ENCODE measurements at places on chromosomes 5 and 9.
A peak's percentile ranks its signal among the peaks of the same experiment; 100 is the strongest.

GRCh38 chr5:168093200-168093910, 198.1 kb upstream of the WWC1 start:
- DNase-seq, result no peak

GRCh38 chr5:109614981-109615380, 74.7 kb upstream of the MAN2A1 start:
- no peak for DNase-seq

GRCh38 chr9:105426657-105427056, 21.2 kb upstream of the FSD1L start:
- DNase-seq, result no peak

DNA sequence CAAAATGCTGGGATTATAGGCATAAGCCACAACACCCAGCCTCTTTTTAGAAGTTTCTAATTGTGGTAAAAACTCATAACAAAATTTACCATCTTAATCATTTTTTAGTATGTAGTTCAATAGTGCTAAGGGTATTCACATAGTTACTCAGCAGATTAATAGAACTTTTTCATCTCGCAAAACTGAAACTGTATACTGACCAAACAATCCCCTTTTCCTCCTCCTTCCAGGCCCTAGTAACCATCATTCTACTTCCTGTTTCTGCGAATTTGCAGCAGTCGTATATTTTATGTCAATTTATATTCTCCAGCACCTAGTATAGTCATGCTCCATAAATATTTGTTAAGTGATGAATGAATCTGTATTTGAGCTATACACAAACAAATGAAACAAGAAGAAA, 86.3 kb upstream of the ERBIN start:
- no peak for DNase-seq

DNA sequence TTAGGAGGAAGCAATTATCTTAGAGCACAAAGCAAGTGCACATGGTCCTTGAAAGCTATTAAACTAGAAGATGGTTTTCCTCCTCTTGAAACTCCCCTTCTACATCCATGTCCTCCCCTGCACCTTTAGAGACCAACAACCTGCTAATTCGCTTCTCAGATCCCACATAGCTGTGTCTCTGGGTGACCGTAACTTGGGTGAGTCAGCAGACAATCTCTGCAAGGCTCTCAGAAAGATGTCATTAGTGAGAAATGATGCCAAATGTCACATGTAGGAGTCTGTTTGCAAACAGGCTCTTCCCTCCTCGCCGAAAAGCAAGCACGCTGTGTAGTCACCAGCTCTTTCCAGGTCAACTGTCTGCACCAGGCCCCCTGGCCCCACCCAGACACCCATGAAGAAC, 291.8 kb downstream of the SLIT3 start:
- DNase-seq, result no peak

- DNase-seq, result no peak
Measured at GRCh38 chr9:126677188-126678084, 63.7 kb downstream of the LMX1B start.

GRCh38 chr5:154313360-154314017, 123.0 kb downstream of the GALNT10 start:
- DNase-seq, result no peak

- no peak for DNase-seq
Measured at GRCh38 chr5:73587923-73588322, 22.4 kb downstream of the UTP15 start.

- DNase-seq, result no peak
Measured at GRCh38 chr9:91802391-91802790, 147.6 kb downstream of the ROR2 start.

DNA sequence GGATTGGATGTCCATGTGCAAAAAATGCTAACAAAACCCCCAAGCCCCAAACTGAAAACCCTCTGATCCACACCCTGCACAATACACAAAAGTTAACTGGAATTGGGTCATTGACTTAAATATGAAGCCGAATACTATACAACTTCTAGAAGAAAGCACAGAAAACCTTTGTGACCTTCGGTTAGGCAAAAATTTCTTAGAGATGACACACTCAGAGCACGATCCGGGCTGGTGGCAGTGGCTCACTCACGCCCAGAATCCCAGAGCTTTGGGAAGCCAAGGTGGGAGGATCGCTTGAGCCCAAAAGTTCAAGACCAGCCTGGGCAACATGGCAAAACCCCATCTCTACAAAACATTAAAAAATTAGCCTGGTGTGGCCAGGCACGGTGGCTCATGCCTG, 1.8 kb upstream of the DIPK1B start:
- DNase-seq, result no peak

- no peak for DNase-seq
Measured at GRCh38 chr5:107424491-107424890, 246.2 kb downstream of the EFNA5 start.

DNA sequence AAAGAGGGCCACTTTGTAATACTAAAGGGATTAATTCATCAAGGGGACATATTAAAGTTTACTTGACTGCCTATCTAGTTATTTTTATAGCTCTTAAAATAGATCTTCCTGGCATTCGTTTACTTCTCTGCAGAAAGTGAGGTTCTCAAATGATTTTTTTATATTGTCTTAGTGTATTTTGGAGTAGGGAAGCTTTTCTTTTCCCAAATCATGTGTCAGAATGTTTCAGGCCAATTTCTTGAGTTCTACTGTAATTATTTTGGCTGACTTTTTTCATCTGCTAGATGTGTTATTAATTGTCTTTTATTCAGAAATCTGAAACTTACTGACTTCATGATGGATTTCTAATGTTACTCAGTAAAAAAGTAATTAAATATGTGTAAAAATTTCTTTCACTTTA, 60.2 kb upstream of the FBXL7 start:
- no peak for DNase-seq

DNA sequence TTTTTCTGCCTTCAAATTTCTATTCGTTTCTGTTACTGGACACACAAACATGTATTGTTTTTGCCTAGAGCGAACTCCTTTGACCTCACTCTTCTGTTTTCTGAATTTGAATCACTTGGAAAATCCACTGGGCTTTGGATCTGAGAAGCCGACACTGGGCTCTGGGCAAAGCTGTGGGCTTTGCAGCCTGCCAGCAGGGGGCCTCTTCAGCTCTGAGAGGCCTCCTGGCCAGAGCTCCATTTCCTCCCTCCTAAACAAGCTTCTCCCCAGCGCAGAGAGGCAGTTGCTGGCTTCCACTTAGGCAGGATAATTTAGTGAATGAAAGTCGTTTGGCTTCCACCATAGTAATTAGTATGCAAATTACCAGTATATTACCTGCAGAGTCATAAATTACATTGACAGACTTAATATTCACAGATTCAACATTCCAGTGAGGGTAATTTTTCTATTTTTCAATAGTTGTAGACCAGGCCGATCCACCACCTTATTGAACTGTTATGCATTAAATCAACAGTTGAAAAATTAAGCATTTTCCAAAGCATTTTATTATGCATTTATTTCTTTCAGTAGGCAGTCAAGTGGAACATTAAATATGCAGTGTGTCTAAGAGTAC, 104.0 kb upstream of the ZNF366 start:
- peak; percentile 4 for DNase-seq

GRCh38 chr9:36873247-36873875, 160.7 kb downstream of the PAX5 start:
- DNase-seq, result peak; percentile 47

GRCh38 chr5:132460846-132461568, 29.6 kb downstream of the IRF1 start:
- DNase-seq, result no peak

GRCh38 chr5:131684595-131684994, 49.6 kb upstream of the RAPGEF6 start:
- DNase-seq, result no peak

DNA sequence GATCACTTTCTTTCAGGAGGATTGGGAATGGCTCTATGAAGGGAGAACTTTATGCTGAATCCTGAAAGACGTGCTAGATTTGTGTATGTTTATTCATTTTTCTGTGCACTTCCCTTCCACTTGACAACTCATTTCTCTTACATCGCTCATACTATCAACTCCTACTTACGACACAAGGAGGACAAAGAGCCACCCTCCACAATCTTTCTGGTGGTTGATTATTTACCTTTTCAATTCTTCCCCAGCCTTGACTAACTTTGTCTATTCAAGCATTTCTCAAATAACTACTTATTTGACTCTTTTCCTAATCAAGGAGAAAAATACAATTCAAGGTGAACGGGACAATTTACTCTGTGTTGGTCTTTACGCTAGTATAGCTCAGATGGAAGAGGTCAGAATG, 622.1 kb downstream of the TLR4 start:
- no peak for DNase-seq

DNA sequence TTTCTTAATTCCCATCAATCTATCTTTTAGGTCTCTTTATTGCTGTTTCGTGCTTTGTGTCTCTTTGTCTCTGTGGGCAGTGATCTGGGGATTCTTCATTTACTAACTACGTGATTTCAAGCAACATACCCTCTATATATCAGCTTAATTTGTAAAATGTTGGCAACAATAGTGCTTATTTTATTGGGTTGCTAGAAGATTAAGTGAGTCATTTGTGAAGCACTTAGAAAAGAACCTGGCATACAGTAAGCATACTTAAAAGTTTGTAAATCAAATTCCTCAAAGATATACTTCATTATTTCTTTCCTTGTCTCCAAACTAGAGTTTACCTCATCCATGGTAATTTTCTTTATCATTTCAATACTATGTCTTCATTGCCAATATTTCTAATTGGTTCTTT, 669.7 kb downstream of the MAT2B start:
- DNase-seq, result no peak

- no peak for DNase-seq
Measured at GRCh38 chr5:163953901-163954300, 448.5 kb downstream of the MAT2B start.

DNA sequence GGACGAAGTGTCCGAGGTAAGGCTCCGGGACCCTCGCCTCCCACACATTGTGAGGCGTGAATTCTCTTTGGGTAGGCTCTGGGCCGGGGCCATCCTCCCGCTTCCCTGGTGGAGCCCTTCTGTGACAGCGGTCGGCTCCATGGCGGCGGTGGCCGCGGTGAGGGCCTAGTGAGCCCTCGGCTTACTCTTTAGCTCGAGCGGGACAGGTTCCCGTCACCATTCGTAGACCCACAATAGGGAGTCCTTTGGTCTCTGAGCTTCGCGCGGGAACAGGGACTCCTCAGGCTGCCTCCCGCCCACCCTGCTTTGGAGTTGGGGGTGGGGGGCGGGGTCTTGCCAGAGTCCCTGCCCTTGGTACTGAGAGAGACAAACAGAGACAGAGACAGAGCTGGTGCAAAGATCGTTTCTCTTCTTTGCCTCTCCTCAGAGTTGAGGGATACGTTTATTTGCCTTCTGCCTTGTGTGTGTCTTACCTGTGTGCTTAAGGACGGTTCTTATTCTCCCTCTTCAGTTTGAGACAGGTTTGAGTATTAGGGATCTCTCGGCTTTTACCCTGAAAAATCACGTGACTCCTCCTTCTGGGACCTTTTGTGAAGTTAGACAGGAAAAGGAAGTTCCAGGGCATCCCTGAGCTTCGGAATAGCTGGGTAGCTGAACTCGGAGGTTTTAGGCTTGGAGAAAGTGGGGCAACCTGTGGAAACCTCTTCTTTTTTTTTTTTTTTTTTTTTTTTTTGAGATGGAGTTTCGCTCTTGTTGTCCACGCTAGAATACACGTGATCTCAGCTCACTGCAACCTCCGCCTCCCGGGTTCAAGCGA, 833 bp downstream of the ANKHD1 start:
- peak; percentile 44 for DNase-seq

- no peak for DNase-seq
Measured at GRCh38 chr5:56301069-56301468, 67.9 kb upstream of the ANKRD55 start.

DNA sequence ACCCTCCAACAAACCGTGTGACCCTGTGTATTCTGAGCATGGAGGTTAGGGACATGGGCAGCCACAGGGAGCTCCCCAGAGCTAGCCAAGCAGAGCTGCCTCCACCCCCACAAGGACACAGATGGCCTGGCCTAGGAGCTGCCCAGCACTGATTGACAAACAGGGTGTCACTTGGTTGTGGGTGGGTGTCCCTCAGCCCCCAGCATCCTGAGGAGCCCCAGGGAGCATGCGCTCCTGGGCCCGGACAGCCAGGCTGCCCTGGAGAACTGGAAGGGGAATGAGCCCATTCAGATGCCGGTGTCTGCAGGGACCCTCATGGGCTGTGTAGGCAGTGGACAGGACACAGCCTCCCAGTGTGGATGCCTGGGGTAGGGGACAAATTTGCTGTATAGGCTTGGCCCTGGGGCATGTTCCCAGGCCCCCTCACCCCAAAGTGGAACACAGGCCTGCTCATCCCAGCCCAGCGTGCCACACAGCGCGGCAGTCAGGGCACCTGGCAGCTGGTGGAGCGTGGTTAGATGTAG, 124.8 kb upstream of the LMX1B start:
- DNase-seq, result no peak

DNA sequence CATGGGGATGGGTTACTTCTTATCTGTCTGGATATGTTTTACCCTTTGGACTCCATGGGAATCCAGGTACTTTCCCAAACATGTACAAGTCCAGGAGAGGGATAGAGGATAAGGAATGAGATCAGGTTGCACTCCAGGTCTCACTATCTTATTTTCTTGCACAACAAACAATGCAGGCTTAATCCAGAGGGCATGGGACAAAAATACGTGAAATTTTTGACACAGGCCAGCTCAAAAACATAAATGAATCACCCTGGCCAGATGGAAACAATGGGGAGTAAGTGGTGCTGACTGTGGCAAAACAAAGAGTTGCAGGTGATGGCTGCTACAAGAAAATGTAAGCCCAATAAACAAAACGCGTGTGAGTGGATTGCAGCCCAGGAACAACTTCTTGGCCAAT, 69.4 kb upstream of the GAS1 start:
- no peak for DNase-seq

DNA sequence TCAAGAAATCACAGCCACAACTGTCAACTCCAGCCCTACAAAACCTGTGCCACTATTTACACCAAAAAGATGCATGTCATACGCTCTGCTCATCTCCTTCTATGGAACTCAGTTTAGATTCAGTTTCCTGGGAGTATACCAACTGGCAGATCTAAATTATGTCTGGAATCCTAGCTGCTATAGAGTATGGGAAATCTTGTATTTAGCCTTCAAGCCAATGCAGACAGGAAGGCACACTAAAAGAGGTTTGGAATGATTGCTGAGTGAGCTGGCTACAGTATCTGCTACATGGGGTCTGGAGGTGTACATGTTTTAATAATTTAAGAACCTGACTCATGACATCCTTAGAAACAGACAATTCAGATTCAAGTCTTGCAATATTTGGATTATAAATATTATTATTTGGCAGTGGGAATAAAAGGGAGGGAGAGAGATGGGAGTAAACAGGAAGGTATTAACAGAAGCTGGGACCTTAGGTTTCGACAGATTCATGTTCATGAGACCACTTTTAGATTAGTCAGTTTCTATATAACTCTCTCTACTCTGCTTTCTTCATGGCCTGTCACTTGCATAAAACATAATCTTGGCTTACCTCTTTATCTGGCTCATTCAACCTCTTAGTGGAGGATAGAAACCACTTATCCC, 178.8 kb upstream of the HAPLN1 start:
- no peak for DNase-seq

DNA sequence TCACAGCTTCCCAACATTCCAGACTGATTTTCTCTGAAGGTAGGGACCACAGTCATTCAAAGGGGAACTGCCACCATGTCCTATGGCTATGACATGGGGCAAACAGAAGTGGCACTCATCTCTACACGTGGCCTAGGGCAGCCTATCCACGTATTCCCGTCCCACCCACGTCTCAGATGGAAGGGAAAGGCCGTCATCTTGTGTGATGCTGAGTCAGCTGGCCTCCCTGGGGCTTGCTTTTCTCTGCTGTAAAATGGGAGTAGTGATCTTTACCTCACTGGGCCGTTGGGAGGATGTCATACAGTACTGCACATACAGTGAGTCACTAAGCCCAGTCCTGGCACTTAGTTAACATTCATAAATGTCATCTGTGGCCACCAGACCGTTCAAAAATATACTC, 72.3 kb downstream of the RAPGEF1 start:
- DNase-seq, result no peak

GRCh38 chr9:81132318-81132717, 557.0 kb downstream of the TLE1 start:
- no peak for DNase-seq

All from effector CD8-positive, alpha-beta T cell (primary cell).